Left cardiac atrium (tissue), 4 donors: ENCODE measurements at places on chromosomes 3 and 15. TPM values are rescaled to one million over a fixed set of nuclear protein-coding genes. Genes with fewer than 3 reads are reported as not detected.

MITF gene
- 35.2 TPM for total RNA-seq

ROBO2 gene
- 8.0 TPM for total RNA-seq

SI gene
- total RNA-seq, result not detected

NOX5 gene
- 0.18 TPM for total RNA-seq
